ENCODE measurements at places on chromosomes 5 and 9.

GRCh38 chr5:58901271-58901670 lies 318.4 kb downstream of the RAB3C start:
- peaks cover 6% of the 10 kb centered on the region for H3K27me3 ChIP-seq
- no peak overlapping the region for H3K27ac ChIP-seq
- H3K36me3 ChIP-seq: peaks cover 5% of the 10 kb centered on the region
- H3K4me1 ChIP-seq: no peaks in the 10 kb centered on the region
- no peak for DNase-seq

GRCh38 chr9:135275571-135276289 lies 188.3 kb downstream of the OLFM1 start:
- no peak overlapping the region for H3K4me3 ChIP-seq
- H3K4me1 ChIP-seq: peaks cover 3% of the 10 kb centered on the region

DNA sequence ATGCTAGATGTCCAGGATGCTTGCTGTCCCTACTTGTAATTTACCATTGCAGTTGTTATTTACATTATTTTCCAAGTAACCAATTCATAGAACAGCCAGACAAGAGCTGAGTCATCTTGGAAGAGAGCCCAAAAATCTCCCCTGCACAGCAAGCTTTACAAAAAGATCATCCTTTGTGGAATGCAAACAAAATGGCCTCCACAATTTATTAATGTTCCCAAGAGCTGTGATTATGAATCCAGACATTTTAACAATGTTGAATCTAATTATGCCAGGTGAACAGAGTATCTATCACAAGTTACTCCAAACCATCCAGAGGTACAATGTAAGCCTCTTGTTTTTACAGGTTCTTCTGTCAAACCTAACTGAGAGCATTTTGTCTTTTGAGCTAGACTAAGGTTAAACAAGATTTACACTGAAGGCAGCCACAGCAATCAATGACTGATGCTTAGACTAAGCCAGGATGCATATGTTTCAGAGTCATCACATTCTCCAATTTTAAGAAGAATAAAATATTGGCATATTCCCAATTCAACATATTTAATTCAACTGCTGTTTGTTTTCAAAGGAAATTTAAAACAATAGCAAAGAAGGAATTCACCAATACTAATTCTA lies 95.3 kb upstream of the SLC12A2 start:
- DNase-seq: no peak
- H3K4me3 ChIP-seq: no peak overlapping the region
- no peak overlapping the region for H3K27ac ChIP-seq
- no peaks in the 10 kb centered on the region for H3K27me3 ChIP-seq
- H3K4me1 ChIP-seq: no peaks in the 10 kb centered on the region
- peaks cover 2% of the 10 kb centered on the region for H3K36me3 ChIP-seq

- no peak overlapping the region for H3K4me3 ChIP-seq
- peaks cover 22% of the 10 kb centered on the region for H3K27me3 ChIP-seq
- no peak for DNase-seq
- no peak overlapping the region for H3K27ac ChIP-seq
- no peaks in the 10 kb centered on the region for H3K4me1 ChIP-seq
Observed at GRCh38 chr5:122120493-122120892, 8.9 kb upstream of the ZNF474 start.

DNA sequence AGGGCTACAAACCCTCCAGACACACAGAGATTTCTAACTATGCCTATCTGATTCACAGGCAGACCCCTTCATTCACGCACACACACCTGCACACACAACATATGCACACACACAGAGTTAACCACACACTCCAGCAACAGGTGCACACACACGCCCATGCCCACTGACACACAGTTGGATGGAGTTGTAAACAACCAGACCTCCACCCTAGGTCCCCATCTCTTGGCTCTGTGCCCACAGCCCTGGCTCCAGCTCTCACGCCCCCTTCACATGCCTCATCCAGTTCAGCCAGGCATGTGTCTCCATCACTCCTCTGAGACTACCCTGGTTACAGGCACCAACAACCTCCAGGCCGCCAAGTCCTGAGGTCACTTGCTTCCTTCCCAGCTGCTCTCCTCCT lies 61.1 kb downstream of the PSD2 start:
- H3K36me3 ChIP-seq: no peaks in the 10 kb centered on the region
- no peaks in the 10 kb centered on the region for H3K27me3 ChIP-seq
- no peak overlapping the region for H3K4me3 ChIP-seq
- no peak for DNase-seq
- no peak overlapping the region for H3K27ac ChIP-seq
- H3K4me1 ChIP-seq: peaks cover 7% of the 10 kb centered on the region

GRCh38 chr5:4511996-4512656 lies 628.0 kb upstream of the ADAMTS16 start:
- H3K4me3 ChIP-seq: no peak overlapping the region
- DNase-seq: no peak
- no peaks in the 10 kb centered on the region for H3K36me3 ChIP-seq
- H3K27ac ChIP-seq: no peak overlapping the region
- H3K27me3 ChIP-seq: no peaks in the 10 kb centered on the region

GRCh38 chr9:87343816-87344430 lies 153.7 kb upstream of the DAPK1 start:
- H3K4me3 ChIP-seq: no peak overlapping the region
- no peaks in the 10 kb centered on the region for H3K4me1 ChIP-seq
- peaks cover 53% of the 10 kb centered on the region for H3K27me3 ChIP-seq
- H3K27ac ChIP-seq: no peak overlapping the region
- DNase-seq: no peak
- H3K36me3 ChIP-seq: no peaks in the 10 kb centered on the region

DNA sequence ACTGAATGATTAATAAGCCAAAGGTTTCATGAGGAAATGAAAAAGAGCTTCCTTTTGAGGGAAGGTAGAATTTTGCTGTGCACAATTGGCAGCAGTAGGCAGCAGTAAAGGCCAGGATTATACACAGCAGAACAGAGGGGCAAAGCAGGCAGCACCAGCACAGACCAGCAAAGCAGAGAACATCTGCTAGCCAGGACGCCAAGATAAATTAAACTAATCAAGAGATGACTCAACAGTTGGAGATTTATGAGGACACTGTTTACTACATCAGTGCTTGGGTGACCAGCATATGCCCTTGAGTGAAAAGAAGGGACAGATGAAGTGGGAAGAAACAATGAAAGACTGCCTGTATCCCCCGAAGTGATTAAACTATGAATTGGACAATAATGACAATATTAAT lies 871.4 kb upstream of the CDH10 start:
- no peak overlapping the region for H3K27ac ChIP-seq
- no peaks in the 10 kb centered on the region for H3K36me3 ChIP-seq
- H3K4me3 ChIP-seq: no peak overlapping the region
- no peak for DNase-seq
- no peaks in the 10 kb centered on the region for H3K27me3 ChIP-seq
- H3K4me1 ChIP-seq: no peaks in the 10 kb centered on the region

DNA sequence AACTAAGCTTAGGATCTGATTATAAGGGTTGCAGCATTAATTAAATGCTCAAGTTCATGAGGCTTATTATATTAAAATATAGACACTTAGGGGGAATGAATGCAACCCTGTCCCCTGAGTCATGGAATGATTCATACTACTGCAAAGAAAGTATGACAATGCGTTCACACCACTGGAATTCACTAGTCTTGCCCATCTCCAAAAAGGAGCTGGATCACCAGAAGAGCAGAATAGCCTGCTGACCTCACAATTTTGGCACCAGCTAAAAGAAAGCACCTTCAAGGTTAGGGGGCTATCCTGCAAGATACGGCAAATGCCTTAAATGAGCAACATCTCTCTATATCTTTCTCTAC lies 32.0 kb upstream of the TMED7 start:
- H3K27me3 ChIP-seq: peaks cover 24% of the 10 kb centered on the region
- DNase-seq: no peak
- H3K4me1 ChIP-seq: no peaks in the 10 kb centered on the region
- peaks cover 2% of the 10 kb centered on the region for H3K36me3 ChIP-seq
- no peak overlapping the region for H3K27ac ChIP-seq

DNA sequence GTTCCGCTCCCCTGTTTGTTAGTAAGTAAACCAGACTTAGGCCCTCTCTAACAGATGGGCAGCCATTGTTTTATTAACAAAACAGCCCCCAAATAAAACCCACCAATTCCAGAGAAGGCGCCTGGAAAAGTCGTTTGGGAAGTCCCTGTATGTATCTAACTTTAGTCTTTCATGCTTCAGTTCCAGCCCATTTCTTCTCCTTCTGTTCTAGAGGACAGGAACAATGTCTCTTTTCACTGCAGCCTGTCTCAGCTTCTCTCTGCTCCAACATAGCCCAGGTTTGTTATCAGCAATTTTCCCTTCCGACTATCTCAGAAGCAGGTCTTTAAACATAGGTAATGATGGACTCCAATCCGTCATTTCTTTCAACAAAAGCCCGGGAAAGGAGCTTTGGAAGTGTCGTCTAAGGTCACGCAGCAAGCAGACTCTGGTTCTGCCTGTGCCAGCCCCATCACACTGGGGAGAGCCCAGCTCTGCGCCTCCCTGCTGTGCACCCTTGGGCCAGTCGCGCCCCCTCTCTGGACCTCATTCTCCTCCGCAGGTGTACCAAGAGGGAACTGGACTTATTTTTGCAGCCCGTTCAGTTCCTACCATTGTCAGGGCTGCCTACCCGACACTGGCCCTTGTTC lies 9.6 kb upstream of the AKNA start:
- peak overlapping the region; percentile 98 for H3K4me3 ChIP-seq
- no peaks in the 10 kb centered on the region for H3K27me3 ChIP-seq
- H3K27ac ChIP-seq: peak overlapping the region; percentile 97
- DNase-seq: no peak
- peaks cover 2% of the 10 kb centered on the region for H3K36me3 ChIP-seq

- no peaks in the 10 kb centered on the region for H3K27me3 ChIP-seq
- peak; percentile 21 for DNase-seq
- H3K4me1 ChIP-seq: peaks cover 14% of the 10 kb centered on the region
- no peak overlapping the region for H3K4me3 ChIP-seq
- H3K27ac ChIP-seq: no peak overlapping the region
- no peaks in the 10 kb centered on the region for H3K36me3 ChIP-seq
Observed at GRCh38 chr5:82225525-82226172, 52.5 kb downstream of the RPS23 start.

DNA sequence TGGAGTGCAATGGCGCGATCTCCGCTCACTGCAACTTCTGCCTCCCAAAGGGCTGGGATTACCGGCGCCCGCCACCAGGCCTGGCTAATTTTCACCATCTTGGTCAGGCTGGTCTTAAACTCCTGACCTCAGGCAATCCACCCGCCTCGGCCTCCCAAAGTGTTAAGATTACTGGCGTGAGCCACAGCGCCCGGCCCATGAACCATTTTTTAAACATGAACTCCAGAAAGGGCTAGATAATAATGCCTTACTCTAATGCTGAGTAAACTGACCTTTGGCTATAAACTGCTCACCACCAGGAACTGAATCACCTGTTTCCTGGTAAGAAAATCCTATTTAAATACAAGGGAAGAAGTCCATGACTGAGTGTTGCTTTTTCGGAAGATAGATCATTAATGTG lies 23.2 kb upstream of the DAB2 start:
- no peak overlapping the region for H3K4me3 ChIP-seq
- no peaks in the 10 kb centered on the region for H3K36me3 ChIP-seq
- H3K27me3 ChIP-seq: peaks cover 6% of the 10 kb centered on the region
- no peak overlapping the region for H3K27ac ChIP-seq
- peaks cover 2% of the 10 kb centered on the region for H3K4me1 ChIP-seq

DNA sequence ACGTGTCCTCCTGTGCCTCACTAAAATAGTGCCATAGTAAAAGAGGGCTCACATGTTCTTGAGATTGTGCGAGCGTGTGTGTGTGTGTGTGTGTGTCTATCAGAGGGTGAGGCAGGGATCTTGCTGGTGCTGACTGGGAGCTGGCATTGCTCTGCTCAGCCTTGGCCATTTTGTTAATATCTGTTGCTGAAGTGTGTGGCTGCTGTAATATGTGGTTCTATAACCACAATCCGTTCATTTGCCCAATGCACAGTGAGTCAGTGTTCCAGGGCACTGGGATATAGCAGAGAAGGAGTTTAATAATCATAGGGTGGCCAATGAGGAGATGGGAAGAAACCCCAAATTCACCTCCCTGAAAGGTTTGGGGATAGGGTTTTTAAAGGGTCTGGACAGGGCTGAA lies 61.3 kb downstream of the RASGRF2 start:
- H3K4me1 ChIP-seq: peaks cover 72% of the 10 kb centered on the region
- no peak overlapping the region for H3K27ac ChIP-seq
- DNase-seq: no peak
- no peaks in the 10 kb centered on the region for H3K36me3 ChIP-seq

- H3K36me3 ChIP-seq: peaks cover 5% of the 10 kb centered on the region
- H3K27ac ChIP-seq: no peak overlapping the region
- DNase-seq: no peak
- H3K27me3 ChIP-seq: peaks cover 48% of the 10 kb centered on the region
- H3K4me1 ChIP-seq: peaks cover 8% of the 10 kb centered on the region
Observed at GRCh38 chr5:180646289-180646962, 3.0 kb downstream of the FLT4 start.

DNA sequence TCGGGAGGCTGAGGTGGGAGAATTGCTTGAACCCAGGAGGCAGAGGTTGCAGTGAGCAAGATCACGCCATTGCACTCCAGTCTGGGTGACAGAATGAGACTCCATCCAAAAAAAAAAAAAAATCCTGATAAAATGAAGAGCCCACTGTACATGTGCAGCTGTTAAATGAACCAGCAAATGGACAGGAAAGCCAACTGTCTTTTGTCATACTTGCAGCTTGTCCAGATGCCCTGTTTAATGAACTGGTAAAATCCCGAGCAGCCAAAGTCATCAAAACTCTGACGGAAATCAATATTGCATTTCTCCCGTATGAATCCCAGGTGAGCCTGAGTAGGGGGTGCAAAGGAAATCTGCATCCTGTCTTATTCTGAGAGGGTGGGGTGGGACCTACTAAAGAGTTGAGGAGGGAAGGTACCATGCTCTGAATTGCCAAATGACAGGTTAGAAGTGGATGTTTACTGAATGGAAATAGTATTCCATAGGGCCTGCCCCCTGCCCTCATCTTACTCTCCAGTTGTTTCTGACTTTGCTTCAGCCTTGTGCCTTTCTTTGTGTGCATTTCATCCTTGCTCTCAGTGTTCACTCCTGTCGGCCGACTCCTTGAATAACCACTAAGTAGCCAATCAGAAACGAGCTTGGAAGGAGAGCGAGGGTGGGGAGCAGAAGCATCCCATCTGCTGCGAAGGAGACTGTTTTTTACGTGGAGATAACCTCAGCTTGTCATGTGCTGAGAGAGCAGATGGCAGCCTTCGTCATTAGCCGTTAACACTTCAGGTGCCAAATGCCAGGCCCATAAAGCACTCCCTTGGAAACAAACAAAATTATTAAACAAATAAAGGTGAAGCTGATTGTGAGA lies 45.7 kb upstream of the CFAP157 start:
- H3K4me3 ChIP-seq: no peak overlapping the region
- no peaks in the 10 kb centered on the region for H3K4me1 ChIP-seq
- peaks cover 8% of the 10 kb centered on the region for H3K36me3 ChIP-seq
- DNase-seq: no peak

DNA sequence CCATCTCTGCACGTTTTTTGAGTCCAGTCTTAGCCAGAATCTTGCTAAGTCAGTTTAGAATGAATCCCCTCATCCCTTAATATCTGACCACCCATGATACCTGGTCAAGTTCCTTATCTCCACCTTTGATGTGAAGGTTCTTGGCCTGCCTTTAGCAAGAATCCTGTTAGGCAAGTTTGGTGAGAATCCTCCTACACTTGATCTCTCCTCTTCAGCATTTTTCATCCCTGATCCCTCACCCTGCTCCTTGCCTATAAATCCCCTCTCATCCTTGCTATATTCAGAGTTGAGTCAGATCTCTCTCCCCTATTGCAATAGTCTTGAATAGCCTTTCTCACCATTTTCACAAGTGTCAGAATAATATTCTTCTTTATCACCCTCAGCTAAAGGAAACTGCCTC lies 31.0 kb downstream of the SMIM23 start:
- H3K36me3 ChIP-seq: no peaks in the 10 kb centered on the region
- DNase-seq: no peak
- H3K4me3 ChIP-seq: no peak overlapping the region
- no peaks in the 10 kb centered on the region for H3K4me1 ChIP-seq
- H3K27me3 ChIP-seq: peaks cover 10% of the 10 kb centered on the region
- no peak overlapping the region for H3K27ac ChIP-seq

Measured in T-helper 17 cell (primary cell).